NB4 (cell line): ENCODE measurements at places on chromosomes 12 and 14.

DNA sequence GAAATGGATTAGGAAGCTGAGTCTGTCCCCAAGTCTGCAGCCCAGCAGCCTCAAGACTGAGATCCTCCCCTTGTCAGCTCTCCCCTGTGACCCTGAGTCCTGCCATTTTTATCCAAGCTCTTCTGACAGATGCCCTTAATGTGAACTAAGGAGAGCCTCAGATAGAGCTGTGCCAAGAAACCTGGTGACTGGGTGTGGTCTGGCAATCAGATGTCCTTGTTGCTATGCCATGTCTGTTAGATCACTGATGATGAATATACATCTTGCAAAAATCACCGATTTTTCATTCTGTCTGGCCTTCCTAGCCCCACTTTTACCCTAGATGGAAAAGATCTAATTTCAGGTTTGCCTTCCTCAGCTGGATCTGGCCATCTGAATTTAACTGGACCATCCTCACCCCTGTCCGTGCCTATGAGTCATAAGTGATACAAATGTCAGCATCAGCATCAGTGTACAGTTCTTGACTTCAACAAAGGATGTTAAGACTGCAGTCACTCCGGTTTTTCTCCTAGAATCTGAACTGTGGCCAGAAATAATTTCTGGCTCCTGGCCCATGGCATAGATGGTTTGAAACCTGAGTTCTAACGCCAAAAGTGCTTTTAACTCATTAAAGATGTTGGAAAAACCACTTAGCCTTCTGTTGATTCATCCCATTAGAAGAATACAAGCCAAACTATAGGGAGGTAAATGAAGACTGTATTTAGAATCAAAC lies 61.2 kb upstream of the GRIP1 start:
- no peak for DNase-seq

DNA sequence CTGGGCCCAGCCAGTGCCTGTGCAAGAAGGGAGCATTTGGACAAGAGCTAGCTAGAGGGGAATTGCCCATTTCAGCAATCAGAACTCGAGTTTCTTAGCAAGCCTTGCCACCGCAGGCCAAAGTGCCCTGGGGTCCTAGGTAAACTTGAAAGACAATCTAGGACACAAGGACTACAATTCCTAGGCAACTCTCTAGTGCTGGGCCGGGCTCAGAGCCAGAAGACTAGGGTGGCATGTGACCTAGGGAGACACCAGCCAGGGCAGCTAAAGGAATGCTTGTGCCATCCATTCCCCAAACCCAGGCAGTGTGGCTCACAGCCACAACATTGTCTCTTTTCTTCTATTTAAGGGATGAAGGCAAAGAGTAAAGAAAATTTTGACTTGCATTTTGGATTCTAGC lies 205.0 kb downstream of the BMP4 start:
- no peak for DNase-seq

DNA sequence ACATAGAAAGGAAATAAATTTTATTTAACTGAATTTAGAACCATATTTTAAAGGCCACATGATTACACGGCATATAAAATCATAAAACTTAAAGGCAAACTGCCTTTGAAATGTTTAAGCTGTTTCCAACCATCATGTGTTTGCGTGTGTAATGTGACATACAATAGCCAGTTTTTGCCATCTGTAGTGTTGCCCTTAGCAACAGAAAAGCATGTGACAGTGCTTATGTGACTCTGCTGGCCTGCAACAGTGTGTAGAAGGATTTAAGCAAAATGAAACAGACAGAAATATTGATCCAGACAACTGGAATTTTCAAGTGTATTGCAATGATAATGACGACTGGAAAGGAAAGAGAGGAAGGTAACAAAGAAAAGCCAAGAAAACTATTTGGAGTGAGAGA lies 49.5 kb downstream of the TSPAN19 start:
- DNase-seq: no peak

GRCh38 chr14:54890788-54891187 lies 11.8 kb downstream of the GCH1 start:
- no peak for DNase-seq

DNA sequence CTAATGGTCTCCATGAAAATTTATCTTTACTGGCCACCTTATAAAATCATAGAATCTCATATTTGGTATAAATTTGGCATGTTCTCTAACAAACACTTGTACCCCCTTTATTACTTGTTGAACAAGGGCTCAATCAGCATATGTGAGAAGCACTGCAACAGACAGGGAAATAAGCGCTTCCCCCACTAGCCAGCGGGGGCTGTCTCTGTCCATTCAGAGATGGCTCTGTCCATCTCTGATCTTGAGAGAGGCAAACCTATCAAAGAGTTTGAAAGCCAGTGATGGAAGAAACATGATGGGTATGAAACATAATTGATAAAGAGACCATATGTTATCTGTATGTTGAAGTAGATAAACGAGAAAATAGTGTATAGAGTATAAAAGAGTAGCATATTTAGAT lies 326.8 kb downstream of the PDZRN4 start:
- DNase-seq: peak; percentile 14

DNA sequence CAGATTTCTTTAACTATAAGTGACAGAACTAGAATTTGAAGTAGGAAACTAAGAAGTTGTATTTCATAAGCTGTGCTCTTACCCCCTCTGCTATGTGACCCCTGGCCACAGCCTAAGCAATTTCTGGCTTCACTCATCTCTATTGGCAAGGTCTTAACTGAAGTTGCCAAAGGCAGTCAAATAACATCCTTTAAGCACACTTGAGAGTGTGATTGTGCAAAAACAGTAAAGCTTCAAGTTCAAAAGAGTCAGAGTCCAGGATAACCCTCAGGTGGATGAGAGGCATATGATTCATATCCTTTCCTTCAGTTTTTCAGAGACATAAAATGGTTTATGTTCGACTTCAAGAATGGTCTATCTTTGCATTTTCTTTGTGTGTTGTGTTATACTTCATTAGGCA lies 45.2 kb downstream of the GRIP1 start:
- no peak for DNase-seq

- no peak for DNase-seq
Observed at GRCh38 chr14:55450987-55451386, 10.6 kb upstream of the TBPL2 start.

- DNase-seq: no peak
Observed at GRCh38 chr12:24850496-24850895, 98.4 kb downstream of the BCAT1 start.

DNA sequence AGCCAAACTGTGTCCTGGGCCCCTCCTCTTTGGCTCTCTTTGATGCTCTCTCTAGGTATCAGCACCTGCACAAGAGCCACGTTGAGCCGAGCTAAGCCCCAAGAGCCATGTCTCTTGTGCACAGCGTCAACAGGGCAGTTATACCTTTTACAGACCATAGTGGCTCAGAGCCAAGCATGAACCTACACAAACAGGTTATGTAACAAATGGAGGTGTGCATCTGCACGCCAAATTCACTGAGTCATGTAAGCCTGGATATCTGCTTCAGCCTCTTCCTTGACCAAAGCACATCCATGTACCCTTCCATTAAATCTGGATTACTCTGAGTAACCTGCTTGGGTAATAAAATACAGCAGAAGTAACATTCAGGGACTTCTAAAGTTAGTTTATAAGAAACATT lies 509.7 kb downstream of the NAV3 start:
- DNase-seq: no peak

- peak; percentile 73 for DNase-seq
Observed at GRCh38 chr14:102096569-102097188, 9.8 kb upstream of the HSP90AA1 start.

GRCh38 chr12:8037947-8038346 lies 5.4 kb downstream of the FOXJ2 start:
- no peak for DNase-seq

DNA sequence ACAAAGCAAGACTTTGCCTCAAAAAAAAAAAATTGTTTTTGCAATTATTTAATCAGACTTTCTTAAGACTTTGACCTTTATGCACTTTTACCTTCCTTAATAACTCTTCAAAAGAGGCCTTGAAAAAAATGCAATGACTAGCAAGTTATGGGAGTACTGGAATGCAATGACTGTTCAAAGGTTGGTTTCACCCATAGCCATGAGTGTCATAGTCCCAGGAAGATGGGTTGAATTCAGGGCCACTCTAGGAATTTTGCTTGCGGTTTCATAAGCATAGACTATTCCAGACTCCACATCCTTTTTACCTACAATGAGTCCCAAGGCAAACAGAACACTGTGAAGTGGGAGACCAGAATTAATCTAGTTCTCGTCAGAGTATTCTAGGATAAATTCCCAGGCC lies 29.4 kb upstream of the DENND5B start:
- no peak for DNase-seq

GRCh38 chr12:68667291-68667690 lies 19.5 kb upstream of the NUP107 start:
- peak; percentile 23 for DNase-seq

DNA sequence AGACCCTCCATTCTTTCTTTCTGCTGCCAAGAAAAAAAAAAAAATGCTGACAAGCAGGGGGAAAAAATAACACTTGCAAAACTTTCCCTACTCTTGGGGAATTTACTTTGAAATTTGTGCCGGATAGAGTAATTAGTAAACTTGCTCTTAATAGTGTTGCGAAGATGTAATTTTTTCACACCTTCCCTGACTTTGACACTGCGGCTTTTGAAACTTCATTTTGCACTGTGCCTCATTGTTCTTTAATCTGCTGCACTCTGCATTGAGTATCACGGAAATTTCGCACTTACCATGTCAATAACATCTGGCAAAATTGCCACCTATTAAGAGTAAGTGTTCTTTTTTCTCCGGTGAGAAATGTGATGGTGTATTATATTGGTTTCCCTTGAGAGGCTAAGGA lies 596.1 kb downstream of the VRK1 start:
- DNase-seq: no peak

DNA sequence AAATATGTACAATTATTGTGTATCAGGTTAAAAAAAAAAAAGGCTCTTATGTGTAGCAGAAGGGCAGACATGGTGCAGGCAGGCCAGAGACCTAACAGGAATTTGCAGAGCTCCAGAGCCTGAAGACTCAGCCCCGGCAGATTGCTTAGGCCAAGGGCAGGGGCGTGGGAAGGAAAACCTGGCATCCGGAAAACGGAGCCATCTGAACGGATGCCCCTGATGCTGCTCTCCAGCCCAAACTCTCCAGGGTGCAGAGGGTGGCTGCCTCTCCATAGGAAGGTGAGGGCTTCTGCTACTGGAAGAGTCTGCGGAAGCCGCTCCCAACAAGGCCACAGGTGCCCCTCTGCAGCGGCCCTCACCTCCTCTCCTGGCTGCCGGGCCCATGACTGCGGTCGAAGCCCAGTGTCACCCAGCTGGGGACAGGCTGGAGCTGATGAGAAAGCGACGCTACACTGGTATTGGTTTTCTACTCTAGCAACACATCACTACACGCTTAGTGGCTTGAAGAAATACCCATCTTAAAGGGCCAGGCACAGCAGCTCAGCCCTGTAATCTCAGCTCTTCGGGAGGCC lies 19.4 kb downstream of the ACADS start:
- no peak for DNase-seq

- DNase-seq: no peak
Observed at GRCh38 chr12:77319166-77319565, 253.8 kb upstream of the E2F7 start.

GRCh38 chr12:106275458-106275857 lies 27.1 kb upstream of the TCP11L2 start:
- no peak for DNase-seq

GRCh38 chr14:25848601-25849000 lies 749.2 kb downstream of the NOVA1 start:
- DNase-seq: no peak

- no peak for DNase-seq
Observed at GRCh38 chr12:52829986-52830770, 3.9 kb downstream of the KRT79 start.

DNA sequence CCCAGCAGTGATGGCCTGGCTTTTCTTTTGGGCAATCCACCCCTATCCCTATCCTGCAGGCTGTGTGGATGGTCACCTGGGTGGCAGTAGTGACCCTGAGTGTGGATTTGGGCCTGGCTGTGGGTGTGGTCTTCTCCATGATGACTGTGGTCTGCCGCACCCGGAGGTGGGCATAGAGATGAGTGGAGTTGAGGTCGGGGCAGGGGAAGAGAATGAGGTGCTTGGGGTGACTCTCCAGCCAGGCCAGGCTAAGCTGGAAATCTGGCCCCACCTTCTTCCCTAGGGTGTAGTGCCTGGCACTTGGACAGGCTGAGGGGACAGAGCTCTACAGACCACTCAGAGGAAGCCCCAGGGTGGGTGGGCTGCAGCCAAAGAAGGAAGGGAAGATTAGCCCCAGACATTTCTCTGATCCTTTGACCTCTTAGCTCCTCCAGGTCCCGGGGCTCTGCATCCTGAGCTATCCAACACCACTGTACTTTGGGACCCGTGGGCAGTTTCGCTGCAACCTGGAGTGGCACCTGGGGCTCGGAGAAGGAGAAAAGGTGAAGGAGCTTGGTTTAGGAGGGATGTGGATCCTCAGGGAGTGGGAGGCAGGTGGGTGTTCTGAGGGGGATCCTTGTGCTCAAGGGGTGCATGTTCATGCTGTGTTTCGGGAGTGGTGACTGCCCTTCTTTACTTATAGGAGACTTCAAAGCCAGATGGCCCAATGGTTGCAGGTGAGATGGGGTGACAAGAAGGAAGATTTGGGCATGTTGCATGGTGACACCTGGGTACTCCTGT lies 8.4 kb downstream of the B4GALNT1 start:
- no peak for DNase-seq

GRCh38 chr12:5592310-5592709 lies 160.4 kb downstream of the NTF3 start:
- no peak for DNase-seq

DNA sequence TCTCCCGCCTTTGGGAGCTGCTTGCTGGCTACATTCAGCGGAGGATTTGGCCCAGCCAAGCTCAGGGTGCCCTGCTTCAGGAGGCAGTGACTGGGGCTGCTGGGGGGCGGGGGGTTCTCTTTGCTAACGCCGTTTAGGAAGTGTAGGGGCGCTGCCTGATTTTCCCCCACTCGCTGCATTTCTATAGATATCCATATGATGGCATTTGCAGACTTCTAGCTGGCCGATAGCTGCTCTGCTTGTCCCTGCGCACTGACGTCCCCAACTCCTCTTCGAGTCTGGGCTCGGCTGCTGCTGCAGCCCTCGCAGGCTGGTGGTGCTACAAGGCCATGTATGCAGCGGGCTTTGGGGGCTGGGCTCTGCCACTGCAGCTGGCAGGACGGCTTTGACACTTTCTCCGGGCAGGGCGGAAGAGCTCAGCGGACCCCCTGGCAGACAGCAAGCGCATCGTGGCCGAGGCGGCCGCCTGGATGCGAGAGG lies 3.1 kb downstream of the LRFN5 start:
- no peak for DNase-seq

GRCh38 chr12:15963271-15963670 lies 52.1 kb downstream of the DERA start:
- no peak for DNase-seq

DNA sequence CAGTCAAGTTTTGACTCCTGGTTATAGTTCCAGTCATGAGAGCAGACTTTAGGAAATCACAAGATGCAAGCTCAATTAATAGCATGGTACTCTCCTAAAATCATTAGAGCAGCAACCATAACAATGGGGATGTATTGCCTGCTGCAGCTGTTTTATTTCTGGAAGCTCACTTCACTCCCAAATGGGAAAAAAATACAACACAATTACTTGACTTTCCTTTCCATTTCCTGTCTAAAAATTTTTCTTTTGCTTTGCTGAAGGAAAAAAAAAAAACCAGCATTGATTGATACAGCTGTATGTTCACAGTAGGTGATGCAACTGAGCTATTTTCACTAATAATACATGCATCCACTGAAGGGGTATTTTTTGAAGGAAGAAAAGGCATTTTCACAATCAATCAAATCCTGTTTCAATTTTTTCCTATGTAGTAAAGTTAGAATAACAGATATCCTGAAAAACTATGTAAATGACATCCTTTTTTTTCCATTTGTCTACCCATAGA lies 143.9 kb upstream of the NOVA1 start:
- no peak for DNase-seq

- peak; percentile 95 for DNase-seq
Observed at GRCh38 chr12:56751712-56752598, at the start of gene PRIM1. Gene PRIM1, minus strand, starts transcription at chr12:56752323. Its CDS starts 25 bp downstream, at chr12:56752298.

- no peak for DNase-seq
Observed at GRCh38 chr14:91273885-91274273, 29.4 kb upstream of the GPR68 start.
